ENCODE measurements at places on chromosomes 6 and 20.

GRCh38 chr6:169977434-169978265 is 226.2 kb downstream of the ERMARD start:
- DNase-seq, result no peak

- no peak for DNase-seq
Measured at GRCh38 chr6:31582230-31582643, at the start of gene LTB. LTB (minus strand) TSS chr6:31582424; CDS start chr6:31582417, 7 bp downstream.

GRCh38 chr20:38927902-38928578 is 1.8 kb downstream of the FAM83D start:
- no peak for DNase-seq

DNA sequence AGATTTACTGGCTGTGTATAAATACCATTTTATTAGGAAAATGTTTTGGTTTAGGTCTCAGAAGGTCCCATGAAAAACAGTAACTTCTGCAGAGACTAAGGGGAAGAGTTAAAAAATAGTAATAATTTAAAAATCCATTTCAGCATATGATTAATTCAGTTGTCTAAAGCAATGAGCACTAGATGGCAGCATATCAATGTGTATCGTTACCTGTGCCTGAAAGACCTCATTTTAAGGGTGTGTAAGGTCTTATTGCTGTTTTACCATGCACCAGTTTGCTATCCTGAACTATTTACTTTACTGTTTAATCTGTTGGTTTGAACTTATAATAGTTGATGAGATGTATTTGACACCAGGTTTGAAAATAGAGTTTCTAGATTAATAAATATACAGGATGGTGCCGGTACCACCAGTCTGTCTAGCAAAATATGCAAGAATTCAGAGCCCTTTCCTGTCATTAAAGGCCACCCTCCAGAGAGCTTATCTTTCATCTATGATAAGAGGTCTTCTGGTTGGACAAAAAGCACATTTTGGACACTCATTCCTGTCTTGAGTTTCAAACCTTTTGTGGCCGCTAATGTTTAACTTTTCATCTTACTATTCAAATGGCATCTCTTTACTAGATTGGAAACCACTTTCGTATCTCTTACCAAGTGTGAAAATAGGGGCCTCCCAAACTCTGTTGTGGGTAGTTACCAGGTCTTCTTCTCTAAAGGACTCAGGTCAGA is 8.9 kb upstream of the AHI1 start:
- no peak for DNase-seq

DNA sequence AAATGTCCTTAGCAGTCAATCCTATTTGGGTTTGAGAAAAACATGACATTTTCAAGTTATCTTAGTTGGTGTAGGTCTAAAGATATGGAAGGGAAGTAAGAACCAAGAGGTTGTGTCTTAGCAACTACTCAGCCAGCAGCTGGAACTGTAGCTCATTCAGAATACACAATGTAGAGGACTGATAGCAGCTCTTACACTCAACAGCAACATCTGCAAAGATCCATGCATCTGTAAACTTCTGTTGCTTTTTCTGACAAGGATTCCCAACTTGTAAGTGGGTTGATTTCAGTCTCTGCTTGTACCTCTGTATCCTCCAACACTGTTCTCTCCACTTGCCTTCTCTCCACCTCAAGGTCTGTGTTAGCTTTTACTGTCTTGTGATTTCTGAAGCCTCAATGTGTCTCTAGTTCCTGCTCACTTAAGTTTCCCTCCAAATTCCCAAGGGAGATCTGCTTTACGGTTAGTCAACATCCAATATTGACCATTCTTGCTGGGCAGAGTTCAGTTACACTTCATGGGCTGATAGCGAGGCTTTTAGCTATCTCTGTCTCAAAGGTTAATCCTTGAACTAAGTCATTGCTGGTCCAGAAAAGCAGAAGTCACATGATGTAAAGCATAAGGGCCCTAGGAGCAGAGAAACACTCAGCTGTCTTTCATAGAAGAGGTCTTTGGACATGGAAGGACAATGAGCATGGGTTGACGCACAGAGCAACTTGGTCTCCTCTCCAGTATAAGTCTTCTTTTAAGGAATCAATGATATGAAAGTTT is 71.6 kb upstream of the LGSN start:
- no peak for DNase-seq

DNA sequence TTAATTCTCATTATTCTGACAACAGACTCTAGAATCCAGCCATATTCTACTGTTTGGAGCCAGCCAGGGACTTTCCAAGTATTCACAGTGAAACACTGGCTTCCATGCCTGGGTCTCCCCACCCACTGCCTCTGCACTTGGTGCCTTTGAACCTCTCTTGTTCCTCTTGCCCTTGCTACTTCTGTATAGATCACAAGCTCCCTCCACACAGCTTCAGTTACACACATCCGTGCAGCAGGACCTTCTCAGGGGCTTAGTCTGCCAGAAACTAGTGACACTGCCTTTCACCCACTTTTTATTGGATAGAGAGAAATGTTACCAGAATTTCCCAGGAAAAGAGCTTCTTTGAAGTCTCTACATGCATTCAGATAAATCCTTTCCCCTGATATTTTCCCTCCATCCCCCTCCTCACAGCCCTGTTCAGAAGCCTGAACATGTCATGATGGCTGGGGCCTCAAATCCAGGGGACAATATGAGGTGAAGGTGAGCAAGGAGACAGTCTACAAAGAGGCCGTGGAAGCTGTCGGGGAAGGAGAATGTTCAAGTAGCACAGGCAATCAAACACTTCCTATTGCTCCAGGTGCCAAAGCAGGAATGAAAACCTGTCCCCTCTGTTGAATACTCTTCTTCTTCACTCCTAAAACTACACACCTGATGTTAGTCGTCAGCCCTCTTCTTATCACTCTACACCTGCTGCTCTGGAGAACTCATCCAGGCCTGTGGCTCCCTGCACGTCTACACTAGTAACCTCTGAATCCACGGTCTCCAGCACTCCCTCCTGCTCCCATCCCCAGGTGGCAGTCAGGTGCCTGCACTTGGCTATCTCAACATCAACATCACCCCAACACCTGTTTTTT is 20.2 kb upstream of the HLA-DOA start:
- no peak for DNase-seq

- DNase-seq, result no peak
Measured at GRCh38 chr6:139597771-139598755, 223.6 kb upstream of the CITED2 start.

DNA sequence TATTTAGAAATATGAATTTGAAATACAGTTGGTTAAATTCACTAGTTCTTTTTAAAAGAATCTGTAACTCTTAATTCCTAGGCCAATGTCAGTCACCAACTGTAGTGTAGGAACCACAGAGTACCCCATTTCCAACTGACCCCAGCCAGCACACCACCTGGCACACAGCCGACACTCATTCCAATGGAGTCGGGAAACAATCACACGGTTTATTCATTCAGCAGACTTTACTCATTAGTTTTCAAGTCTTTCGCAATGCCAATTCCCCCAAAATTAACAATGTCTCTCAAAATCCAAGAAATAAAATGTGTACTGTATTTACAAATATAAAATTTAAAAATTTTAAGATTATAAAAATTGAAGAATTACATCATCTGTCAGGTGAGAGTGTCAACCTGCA is 13.5 kb downstream of the ARG1 start:
- DNase-seq, result no peak

GRCh38 chr6:78538002-78538401 is 329.3 kb upstream of the IRAK1BP1 start:
- no peak for DNase-seq

DNA sequence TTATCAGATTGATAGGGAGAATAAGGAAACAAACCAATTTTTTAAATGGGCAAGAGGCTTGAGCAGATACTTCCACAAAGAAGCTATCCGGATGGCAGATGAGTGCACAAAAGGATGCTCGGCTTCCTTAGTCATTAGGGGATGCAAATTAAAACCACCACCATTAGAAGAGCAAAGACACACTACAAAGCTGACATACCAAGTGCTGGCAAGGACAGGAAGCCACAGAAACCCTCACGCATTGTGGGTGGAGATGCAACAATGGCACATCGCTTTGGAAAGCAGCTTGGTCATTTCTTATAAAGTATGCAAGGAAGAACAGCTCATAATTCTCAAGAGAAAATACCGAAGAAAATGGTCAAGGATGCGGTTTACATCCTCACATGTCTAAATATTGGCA is 19.8 kb downstream of the BFSP1 start:
- no peak for DNase-seq

GRCh38 chr6:71080133-71080532 is 123.3 kb upstream of the B3GAT2 start:
- DNase-seq, result no peak

DNA sequence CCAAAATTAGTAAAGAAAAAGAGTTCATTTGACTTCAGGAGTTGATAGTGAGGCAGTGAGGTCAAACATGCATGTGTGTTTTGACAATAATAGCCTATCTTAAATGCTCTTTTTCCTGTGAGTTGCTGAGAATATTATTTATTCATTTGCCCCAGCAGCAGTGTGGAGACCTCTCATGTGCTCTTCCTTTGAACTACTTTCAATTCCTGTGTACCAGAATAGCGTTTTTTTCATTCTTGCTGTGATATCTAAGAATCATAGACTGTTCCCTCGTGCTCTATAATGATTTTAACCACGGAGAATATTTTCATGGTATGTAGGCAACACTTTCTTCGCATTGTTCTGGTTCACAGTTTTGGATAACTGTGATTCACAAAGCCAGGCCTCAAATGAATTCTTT is 5.2 kb downstream of the CDYL start:
- no peak for DNase-seq

DNA sequence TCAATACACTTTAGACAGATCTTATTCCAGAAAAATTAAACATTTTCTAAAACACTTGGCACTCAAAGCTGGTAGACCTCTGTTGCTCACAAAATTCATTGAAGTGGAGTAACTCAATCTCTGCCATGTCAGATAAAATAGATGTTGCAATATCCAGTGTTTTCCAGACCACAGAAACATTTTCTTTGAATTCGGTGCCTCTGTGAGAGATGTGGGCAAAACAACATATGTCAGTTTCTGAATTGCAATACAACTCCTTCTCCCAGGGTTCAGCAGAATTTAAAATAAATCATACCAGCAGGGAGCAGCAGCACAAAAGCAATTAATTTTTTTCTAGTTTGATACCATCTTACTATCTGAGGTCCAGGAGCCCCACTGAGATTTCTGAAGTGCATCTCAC is 11.3 kb upstream of the PKHD1 start:
- DNase-seq, result no peak
